Osteocyte (in vitro differentiated cells): ENCODE measurements at places on chromosomes 2 and 18. TPM values are rescaled to one million over a fixed set of nuclear protein-coding genes. Genes with fewer than 3 reads are reported as not detected.

The VIL1 gene
- 0.57 TPM in 1 of 2 replicates, not detected in the other for total RNA-seq

The ANO7 gene
- 1.3 TPM in 2 replicates for total RNA-seq

- DNase-seq, result no peak
Measured at GRCh38 chr2:85439025-85439472, 20.5 kb downstream of the SH2D6 start.

- no peak for DNase-seq
Measured at GRCh38 chr18:21897811-21898210, 157.2 kb downstream of the MIB1 start.

DNA sequence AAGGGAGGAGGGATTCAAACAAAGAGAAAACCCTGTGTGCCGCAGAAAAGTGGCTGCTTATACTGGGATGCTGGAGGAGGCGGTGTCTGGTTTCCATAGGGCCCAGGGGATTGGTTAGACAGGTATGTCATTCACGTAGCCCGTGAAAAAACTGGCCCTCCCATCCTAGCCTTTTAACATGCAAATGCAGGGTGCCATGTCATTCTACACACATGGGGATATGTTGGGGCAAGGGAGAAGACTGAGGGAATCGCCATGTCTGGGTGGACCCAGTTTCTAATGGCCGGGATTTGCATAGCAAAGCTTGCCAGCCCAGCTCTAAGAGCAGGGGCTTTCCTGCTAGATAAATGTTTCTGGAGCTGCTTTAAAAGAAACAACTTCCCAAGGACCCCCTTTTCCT, 8.2 kb upstream of the RNU2-63P start:
- no peak for DNase-seq

- DNase-seq, result no peak
Measured at GRCh38 chr18:79789091-79789891, 8.4 kb upstream of the KCNG2 start.

DNA sequence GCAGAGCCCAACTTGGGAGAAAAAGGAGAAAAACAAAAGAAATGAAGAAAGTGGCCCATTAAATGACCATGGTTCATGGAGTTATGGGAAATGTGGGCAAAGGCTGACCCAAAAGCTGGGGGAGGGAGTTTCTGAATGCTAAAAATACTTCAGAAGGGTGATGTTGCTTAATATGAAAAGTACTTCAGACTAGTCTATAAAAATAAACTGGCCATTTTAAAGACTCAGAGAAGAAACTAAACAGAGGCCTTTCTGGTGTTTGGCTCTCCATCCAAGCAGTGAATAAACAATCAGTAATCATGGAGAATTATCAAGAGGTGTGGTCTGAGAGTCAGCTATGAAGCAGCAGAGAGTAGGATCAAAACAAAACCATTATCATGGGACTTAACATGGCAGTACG, 160.8 kb upstream of the MAPRE2 start:
- no peak for DNase-seq
